Stimulated activated CD8-positive, alpha-beta memory T cell treated with anti-CD3 and anti-CD28 coated beads, Interleukin-7, amount 100 ng/mL, for 24 hours (primary cell): ENCODE measurements at places on chromosomes 2 and 18.
A peak's percentile ranks its signal among the peaks of the same experiment; 100 is the strongest.

DNA sequence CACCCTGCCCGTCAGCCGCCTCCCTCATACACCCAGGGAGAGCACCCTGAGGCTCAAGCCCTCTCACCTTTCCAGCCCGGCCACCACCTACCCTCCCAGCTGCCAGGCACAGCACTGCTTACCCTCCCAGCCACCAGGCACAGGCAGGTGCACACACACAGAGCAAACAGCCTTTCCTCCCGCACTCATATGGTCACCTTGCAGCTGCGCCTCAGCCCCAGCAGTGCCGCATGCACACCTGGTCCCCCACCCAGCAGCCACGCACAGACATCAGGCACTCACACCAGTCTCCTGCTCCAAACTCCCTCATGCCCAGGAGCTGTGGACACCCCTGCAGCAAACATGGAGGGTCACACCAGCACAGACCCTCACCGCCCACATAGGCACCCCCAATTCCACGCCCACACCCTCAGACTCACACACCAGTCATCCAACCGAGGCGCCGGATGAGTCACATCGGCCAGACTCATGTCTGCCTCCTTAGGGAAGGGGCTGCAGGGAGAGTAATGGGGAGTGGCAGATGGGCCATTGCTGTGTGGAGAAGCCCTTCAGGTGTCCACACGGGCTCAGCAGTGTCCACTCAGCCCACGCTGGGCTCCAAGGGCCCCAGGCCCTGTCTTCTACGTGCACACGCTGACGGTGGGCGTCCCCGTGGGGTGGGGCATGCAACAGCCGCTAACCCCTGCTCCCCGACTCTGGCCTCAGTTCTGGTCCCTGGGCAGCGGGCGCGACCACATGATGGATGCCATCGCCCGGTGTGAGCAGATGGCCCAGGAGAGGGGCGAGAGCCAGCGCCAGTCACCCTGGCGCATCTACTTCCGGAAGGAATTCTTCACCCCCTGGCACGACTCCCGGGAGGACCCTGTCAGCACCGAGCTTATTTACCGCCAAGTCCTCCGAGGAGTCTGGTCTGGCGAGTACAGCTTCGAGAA lies 22.3 kb upstream of the GPR17 start:
- no peak for DNase-seq

GRCh38 chr2:124151691-124152090 lies 126.6 kb downstream of the CNTNAP5 start:
- DNase-seq: no peak

DNA sequence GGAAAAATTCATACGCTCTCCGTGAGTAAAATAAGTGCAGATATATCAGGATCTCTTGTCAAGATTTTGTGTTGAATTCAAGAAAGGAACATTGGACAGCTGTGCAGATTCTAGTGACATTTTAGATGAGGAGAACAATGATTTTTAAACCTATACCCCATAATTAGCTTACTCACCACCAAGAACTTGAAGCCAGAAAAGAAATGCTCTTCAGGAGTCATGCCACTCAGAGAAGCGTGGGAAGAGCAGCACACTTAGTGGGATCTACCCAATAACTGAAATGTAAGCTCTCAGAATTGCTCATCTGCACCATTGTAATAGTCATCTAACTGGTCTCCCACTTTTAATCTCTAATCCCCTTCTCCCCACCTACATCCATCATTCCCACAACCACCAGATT lies 9.2 kb upstream of the ERMN start:
- no peak for DNase-seq

DNA sequence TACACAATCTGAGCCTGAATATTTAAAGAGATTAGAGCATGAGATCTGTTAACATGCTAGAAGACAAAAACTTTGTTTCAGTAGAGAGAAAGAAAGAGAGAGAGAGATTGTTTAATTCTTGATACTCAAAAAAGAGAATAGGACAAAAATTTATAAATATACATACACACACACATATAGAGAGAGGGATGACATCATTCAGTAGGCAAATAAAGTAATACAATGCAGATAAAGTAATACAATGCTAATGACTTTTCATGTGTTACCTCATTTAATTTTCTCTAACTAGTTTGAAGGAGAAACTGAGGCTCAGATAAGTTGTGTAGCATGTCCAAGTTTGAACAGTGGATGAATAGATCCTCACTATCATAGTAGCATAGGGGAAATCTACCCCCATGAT lies 286.4 kb downstream of the CMPK2 start:
- DNase-seq: no peak

GRCh38 chr2:239464166-239465016 lies 63.6 kb upstream of the HDAC4 start:
- no peak for DNase-seq

- peak; percentile 58 for DNase-seq
Measured at GRCh38 chr2:10302479-10303180, at the start of gene HPCAL1. TSS of gene HPCAL1 (plus strand) at chr2:10302904. CDS start at chr2:10419758, 116,854 bp downstream.

- DNase-seq: no peak
Measured at GRCh38 chr18:55290898-55291297, 297.1 kb downstream of the TCF4 start.

DNA sequence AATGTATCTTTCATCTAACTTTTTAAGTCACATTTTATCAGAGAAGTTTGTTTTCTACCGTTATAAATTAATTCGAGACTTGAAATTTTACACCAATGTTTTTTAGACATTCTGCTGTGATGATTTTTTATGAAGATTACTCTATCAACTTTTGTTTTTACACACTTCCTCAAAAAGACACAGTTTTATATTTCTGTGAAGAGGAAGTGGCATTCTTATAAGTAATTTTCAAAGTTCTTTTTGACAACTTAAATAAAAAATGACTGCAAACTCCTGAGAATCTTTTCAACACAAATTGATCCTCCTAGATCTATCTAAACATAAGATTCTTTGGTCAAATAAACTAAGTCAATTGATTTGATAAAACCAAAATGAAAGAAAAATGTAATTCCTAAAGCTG lies 13.7 kb downstream of the ANKRD44 start:
- DNase-seq: no peak

DNA sequence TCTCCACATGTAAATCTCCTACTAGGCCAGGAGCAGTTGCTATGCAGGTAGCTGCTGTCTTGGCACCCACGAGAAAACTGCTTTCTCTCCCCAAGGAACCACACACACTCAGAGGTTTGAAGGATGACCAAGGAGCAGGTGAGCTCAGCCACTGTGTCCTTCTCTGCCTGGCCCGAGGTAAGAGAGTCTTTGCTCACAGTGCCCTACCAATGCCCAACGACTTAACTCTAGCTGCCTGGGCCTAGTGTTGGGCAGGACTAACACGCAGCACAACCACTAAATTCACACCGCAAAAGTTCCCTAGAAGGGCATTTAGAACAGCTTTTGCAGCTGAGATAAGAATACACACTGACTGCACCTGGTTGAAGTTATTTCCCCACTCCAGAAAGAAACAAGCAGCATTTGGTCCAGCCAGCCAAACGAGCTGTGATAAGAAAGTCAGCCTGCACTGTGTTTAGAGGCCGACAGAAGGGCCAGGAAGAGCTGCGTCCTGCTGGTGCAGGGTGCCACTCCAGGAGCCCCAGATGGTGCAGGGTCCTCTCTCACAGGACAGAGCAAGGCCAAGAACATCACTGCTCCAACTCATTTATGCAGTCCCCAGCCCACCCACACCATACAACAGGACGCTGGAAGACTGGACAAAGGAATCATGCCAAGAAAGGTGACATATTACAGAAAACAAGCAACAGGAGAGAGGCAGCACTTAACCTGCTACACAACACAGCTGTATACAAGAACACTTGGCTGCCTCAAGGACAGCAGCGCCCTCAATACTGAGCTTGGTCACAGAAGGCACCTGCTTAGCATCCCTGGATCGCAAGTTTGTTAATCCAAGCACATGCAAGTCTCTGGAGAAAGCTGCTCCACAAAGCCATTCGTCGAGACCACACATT lies 12.5 kb downstream of the HDLBP start:
- DNase-seq: no peak
